ENCODE measurements at places on chromosomes 2 and 18. TPM values are rescaled to one million over a fixed set of nuclear protein-coding genes. Genes with fewer than 3 reads are reported as not detected.

GRCh38 chr2:237092920-237093781, 7.5 kb downstream of the COPS8 start:
- peak; percentile 25 for DNase-seq

DNA sequence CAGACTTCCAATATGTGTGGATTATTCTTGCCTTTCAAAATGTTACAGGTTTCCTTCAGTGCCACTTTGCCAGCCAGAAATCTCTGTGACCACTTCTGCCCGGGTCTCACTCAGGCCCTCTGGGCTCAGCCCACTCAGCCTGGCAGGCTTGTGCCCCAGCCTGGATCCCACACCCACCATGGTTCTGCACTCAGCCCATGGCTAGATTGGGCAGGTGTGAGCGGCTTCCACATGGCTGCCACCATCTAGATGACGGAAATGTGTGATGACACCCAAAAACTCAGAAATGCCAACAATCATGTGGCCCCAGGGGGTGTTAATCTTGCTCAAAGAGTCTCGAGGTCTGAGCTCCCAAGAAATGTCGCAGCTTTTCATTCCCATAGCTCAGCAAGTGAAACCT, 1097.5 kb upstream of the SLC39A10 start:
- no peak for DNase-seq

DNA sequence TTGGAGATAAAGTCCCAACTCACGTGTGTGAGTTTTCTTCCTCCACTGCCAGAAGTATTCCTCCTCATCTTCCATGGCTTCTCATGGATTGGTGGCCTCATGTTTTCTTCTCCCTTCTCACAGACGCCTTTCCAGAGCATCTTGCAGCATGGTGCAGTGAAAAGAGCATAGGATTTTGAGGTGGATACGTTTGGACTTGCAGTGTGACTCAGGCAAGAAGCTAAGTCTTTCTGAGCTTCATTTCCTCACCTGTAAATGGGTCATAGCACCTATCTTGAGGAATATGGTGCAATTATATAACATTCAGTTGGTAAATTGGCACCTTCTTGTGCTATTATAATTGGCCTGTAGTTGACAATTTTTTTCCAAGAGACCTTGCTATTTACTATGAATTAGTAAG, 247.6 kb downstream of the RDH14 start:
- no peak for DNase-seq

PMS1 gene
- total RNA-seq, result 23.5 TPM

DNA sequence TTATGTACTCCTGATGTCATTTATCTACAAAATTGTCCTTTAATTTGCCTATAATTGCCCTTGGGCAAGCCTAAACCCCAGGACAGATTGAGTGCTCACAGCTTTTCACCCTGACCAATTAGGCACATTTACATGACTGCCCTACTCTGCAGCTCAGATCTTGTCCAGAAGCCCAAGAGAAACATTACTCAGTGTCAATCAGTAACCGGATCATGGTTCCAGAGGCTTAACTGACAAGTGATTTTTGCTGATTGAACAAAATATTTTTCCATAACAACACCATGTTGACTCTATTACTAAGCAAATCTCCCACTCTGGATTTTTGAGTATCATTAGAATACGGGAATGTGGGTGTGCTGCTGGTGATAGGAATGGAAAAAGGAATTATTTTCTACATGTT, 465.4 kb upstream of the TNP1 start:
- no peak for DNase-seq

MEIS1 gene
- 36.7 TPM for total RNA-seq

DNA sequence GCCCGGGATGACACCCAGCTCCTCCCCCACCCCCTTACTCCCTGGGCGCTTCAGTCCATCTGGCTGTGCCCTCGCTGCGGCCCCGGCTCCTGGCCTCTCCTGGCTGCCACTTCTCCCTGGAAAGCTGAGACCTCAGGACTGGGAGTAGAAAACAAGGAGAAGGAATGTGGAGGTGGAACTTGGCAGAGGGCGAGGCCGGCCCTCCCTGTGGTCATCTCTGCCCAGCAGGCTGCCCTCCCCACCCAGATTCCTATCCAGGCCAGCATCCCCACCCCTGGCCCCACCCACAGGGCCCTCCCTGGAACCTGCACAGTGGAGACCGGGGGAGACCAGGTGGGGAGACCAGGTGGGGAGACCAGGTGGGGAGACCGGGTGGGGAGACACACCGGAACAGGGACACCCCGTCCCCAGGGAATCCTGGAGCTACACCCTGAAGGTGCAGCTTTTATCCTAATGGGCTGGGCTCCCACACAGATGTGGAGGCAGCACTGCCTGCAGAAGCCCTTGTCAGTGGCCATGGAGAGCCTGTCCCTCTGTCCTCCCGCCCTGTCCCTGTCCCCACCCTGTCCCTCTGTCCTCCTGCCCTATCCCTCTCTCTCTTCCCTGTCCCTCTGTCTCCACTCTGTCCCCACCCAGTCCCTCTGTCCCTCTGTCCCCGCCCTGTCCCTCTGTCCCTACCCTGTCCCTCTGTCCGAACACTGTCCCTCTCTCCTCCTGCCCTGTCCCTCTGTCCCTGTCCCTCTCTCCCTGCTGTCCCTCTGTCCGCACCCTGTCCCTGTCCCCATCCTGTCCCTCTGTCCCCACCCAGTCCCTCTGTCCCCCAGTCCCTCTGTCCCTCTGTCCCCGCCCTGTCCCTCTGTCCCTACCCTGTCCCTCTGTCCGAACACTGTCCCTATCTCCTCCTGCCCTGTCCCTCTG, 157.1 kb downstream of the PXDN start:
- DNase-seq, result peak; percentile 64

HPCAL1 gene
- total RNA-seq, result 47.3 TPM

GRCh38 chr2:133062931-133063665, 393.1 kb upstream of the LYPD1 start:
- no peak for DNase-seq

GRCh38 chr2:170313347-170313991, 135.5 kb downstream of the MYO3B start:
- DNase-seq, result no peak

GCKR gene
- 2.2 TPM for total RNA-seq

DNA sequence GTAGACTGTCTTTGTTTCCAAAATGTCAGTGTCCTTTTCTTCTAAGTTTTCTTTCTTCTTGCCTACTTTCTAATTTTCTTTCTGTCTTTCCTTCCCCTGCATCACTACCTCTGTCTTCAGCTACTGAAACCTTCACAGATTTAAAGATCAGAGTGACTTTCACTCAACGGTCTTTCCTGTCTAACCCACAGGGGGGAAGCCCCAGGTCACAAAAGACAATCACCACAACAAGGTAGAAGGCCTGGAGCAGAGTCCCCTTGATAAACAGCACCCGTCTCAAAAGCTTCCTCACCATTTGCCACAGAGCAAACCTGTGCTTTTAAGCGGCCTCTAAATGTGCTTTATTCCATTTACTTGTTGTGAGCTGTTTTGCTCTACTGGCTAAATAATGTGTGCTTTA, 665.4 kb downstream of the BCL11A start:
- DNase-seq, result no peak

DNA sequence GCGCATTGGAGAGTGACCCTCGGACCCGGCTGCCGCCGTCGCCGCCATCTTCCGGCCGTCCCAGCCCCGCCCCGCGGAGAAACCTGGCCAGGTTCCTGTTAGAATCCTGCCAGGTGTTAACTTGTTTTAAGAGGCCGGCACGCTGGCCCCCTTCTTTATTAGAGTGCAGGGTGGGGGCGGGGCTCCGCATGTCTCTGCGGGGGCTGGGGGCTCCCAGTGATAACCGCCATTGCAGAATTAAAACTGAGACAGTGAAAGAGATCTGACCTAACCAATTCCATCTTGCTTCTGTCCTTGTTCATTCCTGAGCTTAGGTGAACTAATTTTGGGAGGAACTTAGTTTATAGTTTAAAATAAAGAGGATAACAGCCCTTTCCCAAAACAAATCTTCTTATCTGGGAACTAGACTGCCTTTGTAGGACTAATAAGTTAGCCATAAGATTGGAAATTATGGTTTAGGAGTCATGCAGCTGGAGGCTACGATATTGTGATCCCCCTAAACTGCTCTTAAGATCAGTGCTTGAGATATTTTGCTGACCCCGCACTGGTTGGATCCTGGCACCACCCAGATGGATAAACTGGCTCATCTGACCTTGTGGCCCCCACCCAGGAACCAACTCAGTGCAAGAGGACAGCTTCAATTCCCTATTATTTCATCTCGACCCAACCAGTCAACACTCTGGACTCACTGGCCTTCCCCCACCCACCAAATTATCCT, 543 bp upstream of the STARD7 start:
- DNase-seq, result no peak

THSD7B gene
- 0.85 TPM for total RNA-seq

DNA sequence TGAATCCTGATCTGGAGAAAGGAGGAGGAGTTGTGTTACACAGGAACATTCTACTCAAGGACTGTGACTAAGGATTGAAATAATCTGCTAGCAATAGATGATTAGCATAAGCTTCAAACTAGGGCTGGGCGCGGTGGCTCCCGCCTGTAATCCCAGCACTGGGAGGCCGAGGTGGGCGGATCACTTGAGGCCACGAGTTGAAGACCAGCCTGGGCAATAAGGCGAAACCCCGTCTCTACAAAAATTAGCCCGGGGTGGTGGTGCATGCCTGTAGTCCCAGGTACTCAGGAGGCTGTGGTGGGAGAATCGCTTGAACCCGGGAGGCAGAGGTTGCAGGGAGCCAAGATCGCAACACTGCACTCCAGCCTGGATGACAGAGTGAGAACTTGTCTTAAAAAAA, 1.5 kb downstream of the TRMT61B start:
- DNase-seq, result no peak

DNA sequence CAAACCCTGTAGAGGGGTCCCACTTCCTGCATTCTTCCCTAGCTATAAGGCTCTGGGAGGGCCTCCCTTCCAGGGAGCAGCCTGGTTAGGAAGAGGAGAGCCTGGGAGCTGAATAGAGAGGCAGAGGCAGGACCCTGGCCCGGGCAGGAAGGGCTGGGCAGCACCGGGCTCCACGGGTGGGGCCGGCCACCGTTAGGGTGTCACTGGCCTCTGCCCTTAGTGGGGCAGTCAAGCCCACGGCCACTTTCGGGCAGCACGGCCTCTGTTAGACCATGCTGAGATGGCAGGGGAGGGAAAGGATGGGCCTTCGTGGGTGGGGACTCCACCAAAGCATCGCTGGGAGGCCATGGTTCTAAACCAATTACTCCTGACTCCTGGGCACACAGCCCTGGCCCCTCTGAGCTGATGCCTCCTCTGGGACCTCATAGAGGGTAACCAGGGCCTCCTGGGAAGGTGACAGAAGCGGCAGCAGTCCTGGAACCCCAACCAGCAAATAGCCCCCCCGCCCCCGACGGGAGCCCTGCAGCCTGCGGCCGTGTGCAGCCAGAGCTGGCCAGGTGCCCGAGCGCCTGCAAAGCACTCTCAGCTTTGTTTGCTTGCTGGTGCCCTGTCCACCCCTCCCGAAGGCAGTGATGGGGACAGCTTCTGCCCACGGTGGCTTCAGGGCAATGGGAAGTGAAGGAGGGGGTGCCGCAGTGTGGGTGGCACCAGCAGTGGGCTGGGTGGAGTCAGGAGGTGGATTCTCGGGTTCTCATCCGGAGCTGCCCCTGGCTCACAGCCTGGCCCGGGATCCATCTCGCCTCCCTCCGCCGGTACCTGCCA, 16.3 kb upstream of the HPCAL1 start:
- DNase-seq, result no peak

- no peak for DNase-seq
Observed at GRCh38 chr2:162007447-162008040, 66.5 kb downstream of the DPP4 start.

OSBPL1A gene
- total RNA-seq, result 40.3 TPM

CCDC68 gene
- total RNA-seq, result 6.1 TPM

SERPINB11 gene
- total RNA-seq, result not detected

CYBRD1 gene
- 57.3 TPM for total RNA-seq

ITGB6 gene
- total RNA-seq, result 302 TPM

- no peak for DNase-seq
Observed at GRCh38 chr18:50393802-50394201, 19.0 kb downstream of the SKA1 start.

DNA sequence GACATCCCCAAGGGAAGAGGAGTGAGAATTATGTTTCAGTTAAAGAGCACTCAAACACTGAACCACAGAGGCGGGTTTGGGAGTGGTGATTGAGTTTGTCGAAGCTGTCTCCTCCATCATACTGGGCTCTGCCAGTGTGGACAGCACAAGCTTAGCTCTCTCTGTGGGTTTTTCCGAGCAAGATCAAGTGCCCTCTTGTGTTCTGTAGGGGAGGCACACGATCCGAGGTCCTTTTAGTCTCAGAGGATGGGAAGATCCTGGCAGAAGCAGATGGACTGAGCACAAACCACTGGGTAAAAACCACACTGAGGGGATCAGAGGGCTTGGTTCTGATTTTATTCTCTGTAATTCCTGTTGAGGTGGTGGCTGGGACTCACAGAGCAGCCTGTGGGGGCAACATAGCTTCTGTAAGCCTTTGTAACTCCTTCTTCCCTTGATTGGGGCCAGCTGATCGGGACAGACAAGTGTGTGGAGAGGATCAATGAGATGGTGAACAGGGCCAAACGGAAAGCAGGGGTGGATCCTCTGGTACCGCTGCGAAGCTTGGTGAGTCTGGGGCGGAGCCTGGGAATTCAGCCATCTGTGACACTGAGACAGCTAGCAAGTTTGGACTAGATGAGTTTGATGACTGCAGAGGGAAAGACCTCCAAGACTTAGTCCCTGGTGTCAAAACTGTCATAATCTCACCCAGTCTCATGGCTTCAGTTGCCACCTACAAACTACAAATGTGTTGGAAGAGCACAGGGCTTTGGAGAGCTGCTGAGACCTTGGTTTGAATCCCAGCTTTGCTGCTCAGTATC, 2.0 kb downstream of the NAGK start:
- no peak for DNase-seq

GRCh38 chr2:54030396-54030741, 59.6 kb upstream of the PSME4 start:
- no peak for DNase-seq

DNA sequence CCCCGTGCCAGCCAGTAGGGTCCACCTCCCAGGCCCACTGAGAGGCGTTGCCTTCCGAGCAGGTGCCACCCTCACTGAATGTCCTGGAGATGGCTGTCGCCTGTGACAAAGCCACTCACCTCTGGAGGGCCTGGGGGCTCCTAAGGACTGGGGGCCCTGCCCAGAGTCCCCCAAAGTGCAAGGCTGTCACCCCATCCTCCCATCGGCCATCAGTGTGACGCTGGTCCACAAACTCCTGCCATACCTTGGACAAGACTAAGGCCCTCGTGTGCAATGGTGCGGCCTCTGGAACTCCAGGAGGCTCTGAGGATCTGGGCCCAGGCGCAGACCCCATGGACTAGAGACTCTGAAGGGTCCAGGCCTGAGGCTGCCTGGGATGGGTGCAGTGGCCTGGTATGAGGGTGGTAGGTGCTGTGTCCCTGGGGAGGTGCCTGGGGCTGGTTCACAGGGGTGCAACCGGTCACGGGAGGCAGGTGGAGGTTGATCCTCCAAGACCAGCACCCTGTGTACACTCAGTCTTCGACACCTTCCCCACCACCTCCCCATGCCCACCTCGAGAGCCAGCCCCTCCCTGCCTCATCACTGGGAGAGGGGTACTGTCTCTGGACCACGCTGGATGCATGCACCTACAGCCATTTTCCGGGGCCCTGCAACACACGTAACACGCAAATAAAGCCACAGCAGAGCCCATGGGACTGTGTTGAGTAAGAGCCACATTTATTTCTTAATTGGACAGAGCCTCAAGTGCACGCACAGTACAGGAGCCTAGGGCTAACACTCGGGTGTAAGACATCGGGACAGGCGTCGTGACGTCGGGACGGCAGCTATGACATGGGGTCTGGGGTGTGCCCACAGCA, 21.6 kb downstream of the AQP12A start:
- DNase-seq, result no peak

SOX11 gene
- total RNA-seq, result 0.22 TPM

GRCh38 chr2:73214120-73215035, at the start of gene SMYD5:
Gene SMYD5 (plus strand): TSS chr2:73214245. CDS start chr2:73214267, 22 bp downstream.
- DNase-seq, result peak; percentile 90

All from kidney (tissue), 22 donors.